ENCODE measurements at places on chromosomes 7 and 10.

- no peak for DNase-seq
Measured at GRCh38 chr7:41328131-41328530, 374.8 kb downstream of the INHBA start.

DNA sequence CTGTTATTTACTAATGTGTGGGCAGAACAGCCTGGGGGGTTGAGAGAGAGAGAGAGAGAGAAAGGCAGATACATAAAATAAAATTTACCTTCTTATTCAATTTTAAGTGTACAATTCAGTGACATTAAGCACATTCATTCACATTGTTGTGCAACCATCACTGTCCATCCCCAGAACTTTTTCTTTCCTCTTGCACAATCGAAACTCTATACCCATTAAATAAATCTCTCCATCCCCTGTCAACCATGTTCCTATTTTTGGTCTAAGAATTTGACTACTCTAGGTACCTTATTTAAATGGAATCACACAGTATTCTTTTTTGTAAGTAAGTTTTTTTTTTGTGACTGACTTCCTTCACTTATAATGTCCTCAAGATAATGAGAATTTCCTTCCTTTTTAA is 181.6 kb downstream of the SND1 start:
- DNase-seq, result no peak

- no peak for DNase-seq
Measured at GRCh38 chr7:3953133-3953532, 652.1 kb downstream of the SDK1 start.

DNA sequence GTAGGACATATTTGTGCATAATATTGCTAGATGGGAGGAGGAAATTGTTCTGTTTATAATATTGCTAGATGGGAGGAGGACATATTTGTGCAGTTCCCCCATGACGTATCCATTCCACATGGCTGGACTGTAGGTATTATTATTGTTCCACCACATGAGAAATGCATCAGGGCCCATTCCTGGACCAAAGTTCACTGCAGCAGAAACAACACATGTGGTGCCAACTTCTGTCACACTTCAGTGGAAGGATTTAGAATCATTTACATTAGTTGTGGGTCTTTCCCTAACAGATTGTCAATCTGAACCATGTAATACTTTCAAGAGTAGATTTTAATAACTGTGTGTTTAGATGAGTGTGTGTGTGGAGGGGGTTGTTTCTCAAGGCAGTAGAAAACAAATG is 32.7 kb upstream of the MACC1 start:
- no peak for DNase-seq

- no peak for DNase-seq
Measured at GRCh38 chr10:30882281-30882680, 149.4 kb downstream of the ZNF438 start.

DNA sequence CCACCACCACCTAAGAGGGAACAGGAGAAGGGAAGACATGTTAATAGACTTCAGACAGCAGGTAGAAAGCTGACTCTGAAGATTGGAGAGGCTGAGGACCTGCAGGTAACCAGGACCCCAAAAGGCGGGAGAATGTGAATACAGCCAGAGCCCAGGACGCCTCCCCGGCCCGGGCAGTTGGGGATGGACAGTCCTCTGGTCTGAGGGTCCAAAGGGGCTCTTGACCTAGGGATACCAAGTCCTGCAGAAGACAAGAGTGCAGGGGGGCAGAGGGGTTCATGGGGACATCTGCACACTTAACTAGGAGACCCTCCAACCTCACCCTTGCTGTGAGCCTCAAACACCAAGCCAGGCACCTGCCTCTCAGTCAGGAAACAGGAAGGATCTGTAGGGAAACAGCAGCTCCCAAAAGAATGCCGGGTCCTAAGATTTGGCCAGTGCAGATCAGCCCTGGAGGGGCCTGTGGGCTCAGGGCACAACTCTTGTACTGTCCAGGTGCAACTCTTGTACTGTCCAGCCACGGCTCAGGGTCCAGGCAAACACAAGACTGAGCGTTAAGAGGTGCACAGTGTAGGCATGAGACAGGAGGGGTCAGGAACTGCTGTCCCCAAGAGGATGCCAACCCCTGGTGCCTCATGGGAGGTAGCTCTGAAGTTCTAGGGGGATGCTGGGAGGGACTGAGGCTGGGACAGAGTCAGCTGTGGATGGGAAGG is 2.3 kb upstream of the STK32C start:
- DNase-seq, result no peak

DNA sequence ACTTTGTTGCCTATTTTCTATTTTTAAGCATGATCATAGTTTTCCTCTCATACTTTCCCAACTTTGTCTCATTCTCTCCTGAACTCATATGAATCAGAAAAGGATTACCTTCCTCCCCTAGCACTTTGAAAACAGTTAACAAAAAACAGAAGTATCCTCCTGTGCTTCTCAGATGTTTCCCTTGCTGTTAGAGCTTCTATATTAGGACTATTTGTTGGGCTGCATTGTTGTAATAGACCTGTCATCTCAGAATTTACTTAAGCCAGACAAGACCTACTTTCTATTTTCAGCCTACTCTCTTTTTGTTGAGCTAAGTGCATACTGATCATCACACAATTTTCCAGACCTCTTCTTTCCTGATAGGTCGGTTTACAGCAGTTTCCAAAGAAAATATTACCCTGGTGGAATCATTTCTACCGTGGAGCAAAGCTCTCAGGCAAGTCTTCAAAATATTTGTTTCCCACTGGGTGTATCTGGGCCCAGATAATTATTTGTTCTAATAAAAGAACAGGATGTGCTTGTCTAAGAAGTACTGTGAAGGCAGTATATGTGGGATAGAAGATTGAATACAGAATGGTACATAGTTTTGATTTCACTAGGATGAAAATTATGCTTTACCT is 411.9 kb upstream of the KLF6 start:
- no peak for DNase-seq

DNA sequence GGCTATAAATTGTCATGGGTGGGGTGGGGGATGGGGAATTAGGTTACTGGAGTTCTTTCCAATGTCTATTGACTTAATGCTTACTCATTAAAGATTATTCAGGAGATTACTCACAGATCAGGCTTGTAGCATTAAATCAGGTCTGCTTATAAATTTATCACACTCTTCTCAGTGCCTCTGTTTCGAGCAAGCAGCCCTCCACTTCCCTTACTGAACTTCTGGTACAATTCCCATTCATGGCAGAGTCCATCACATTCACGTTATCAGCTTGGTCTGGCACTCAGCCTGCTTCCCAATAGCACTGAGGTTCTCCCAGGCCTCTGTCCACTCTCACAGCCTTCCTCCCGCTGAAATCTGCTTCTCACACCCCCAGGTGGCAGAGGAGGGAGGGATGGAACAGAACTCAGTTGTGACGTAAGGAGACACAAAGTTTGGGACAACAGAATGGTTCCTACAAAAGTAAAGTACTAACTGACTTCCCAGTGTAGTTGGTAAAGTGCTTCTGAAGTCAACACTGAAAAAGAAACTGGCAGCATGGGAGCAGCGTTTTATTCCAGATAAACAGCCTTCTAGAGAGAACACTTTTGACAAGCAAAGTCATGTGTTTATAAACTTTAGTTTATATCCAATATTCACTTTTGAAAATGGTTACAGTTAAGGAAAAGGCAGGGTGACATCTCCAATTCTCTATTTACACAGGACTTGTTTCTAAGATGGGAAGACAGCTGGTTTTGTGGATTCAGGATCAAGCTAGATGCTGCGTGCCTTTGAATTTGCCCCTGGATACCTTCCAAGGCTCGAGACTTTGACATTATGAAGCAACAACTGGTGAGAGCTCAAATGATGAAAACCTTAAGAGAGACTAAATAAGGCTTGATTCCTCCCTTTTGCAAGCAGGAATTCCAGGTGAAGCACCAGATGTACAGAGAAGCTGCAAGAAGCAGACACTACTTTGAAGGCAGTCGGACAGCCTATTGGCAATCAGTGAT is 81.4 kb downstream of the ATXN7L1 start:
- DNase-seq, result no peak

DNA sequence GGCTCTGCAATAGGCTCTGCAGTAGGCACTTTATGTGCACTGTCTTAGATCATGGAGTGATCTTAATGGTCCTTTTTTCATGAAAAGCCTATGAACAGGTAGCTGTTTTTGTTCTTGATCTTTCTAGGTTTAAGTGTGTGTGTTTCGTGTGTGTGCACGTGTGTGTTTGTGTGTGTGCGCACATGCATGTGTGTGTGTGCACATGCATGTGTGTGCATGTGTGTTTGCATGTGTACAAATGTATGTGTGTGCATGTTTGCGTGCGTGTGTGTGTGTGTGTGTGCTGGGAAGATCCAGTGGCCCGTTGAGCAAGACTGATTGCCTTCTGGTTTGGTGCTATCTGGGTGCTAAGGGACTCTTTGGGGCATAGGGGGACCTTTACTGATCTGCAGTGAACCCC is 334.8 kb downstream of the GLRX3 start:
- DNase-seq, result no peak

GRCh38 chr10:49465736-49466135 is 69.8 kb upstream of the DRGX start:
- no peak for DNase-seq

DNA sequence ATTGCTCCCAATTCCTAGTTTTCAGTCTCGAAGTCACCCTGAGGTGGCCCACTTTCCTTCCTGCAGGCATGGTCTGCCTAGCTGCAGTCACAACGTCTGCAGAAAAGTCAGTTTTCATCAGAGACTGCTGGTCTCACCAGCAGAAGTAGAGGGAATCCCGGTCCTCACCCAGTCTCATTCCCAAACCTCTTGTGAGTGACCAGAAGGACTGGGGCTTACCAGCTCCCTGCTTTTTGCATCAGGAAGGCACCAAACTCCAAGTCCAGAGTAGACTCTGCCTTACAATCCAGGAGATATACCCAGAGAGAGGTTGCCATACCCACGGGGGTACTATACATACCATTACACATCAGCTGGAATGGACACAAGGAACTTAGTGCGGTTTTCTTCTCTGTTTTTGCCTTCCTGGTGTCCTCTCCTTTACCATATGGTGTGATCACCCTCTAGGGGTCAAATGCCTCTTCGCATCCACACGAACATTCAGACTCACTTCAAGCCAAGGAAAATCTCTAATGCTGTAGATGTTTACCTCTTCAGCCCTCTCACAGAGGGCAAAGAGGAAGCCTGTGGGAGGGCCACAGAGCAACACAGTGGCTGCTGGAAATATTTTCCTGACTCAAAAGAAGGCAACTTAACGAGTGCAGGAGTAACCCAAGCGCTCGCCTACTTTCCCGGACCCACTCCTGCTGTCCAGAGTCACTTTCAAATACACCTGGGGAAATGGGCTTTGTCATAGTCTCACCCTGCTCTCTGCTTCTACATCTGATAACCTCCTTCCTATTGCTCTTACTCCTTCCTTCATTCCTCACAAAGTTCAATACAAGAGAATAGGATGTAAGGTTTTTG is 220.9 kb downstream of the C7orf25 start:
- DNase-seq, result no peak

DNA sequence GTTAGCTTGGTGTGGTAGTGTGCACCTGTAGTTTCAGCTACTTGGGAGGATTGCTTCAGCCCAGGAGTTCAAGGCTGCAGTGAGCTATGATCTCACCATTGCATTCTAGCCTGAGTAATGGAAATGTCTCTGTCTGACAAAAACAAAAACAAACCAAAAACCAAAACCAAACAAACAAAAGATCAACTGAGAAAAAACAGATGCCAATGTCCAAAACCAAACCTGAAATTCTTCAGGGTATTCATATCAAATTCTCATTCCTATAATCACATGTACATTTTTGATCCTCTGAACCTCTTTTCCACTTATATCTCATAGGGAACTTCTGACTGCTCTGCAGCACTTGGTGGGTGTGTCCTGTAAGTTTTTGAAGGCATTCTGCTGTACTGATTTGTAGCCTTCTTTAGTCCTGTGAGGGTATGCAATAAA is 87.0 kb downstream of the CDK6 start:
- no peak for DNase-seq

GRCh38 chr7:106621393-106622132 is 39.4 kb downstream of the CCDC71L start:
- DNase-seq, result no peak

- DNase-seq, result no peak
Measured at GRCh38 chr10:7351894-7352293, 58.9 kb downstream of the SFMBT2 start.

DNA sequence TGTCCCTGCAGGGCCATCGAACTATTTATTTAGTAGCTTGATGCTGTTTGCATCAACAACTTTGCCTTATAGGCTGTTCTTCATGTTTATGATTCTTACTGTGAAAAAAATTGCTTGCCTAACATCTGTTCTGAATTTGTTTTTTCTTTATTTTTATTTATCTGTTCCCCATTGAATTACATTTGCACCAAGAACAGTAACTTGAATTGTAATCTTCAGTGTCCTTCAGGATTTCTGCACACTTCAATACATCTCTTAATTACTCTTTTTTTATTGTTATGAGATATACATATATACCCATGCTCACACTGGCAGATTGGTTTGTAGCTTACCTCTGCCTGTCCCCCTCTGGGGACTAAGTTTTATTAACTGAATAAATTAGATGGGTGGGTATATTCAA is 64.4 kb downstream of the TBXAS1 start:
- no peak for DNase-seq

DNA sequence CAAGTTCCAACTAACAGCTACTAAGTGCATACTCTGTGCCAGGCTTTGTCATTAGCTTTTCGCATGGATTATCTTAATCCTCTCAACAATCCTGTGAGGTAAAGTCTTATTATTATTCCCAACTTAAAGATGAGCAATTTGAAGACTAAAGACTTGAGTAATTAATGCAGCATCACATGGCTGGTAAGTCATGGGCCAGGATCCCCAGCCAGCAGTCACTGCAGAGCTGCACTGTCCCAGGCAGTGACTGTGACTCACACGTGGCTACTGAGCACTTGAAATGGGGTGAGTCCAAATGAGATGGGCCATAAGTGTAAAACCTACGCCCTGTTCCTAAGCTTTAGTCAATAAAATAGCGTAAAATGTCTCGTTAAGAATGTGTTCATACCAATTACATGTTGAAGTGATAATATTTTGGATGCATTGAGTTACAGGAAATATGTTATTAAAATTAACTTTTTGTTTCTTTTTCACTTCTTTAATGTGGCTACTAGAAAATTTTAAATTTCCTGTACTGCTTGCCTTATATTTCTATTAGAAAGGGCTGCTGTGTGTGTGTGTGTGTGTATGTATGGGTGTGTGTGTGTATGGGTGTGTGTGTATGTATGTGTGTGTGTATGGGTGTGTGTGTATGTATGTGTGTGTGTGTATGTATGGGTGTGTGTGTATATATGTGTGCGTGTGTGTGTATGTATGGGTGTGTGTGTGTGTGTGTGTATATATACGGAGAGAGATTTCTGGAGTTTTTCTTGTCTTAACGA is 756.3 kb downstream of the AUTS2 start:
- DNase-seq, result no peak

DNA sequence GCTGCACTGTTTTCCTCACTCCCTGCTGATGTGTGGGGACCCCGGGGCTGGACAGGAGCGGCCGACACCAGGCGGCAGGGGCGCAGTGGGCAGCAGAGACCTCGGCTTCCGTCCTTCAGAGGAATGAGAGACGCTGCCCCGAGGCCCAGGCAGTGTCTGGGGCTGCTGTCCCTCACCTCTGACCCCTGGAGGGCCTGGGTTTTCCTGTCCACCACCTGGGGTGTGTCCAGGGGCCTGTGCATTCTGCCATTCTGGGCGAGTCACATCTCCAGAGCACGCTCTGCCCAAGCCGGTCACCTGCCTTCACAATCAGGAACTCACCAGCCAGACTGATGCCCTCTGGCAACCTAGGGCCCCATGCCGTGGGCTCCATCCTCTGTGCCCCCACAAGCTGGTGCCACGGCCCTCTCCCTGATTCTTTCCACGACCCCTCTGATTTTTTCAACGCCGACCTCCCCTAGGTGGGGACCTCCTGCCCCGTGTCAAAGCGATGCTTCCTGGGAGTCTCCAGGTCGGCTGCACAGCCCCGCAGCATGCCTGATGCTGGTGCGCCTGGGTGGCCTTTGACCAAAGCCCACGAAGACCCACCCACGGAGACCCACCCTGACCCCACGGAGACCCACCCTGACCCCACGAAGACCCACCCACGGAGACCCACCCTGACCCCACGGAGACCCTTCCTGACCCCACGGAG is 53.7 kb upstream of the CFAP46 start:
- DNase-seq, result no peak
